Suppressor macrophage (primary cell): ENCODE measurements at places on chromosomes 11 and 22.

- no peak for DNase-seq
Observed at GRCh38 chr11:19953909-19954308, 206.4 kb downstream of the DBX1 start.

- no peak for DNase-seq
Observed at GRCh38 chr11:19258641-19259230, 18.0 kb upstream of the E2F8 start.

- no peak for DNase-seq
Observed at GRCh38 chr22:33300165-33300564, 242.0 kb upstream of the SYN3 start.

DNA sequence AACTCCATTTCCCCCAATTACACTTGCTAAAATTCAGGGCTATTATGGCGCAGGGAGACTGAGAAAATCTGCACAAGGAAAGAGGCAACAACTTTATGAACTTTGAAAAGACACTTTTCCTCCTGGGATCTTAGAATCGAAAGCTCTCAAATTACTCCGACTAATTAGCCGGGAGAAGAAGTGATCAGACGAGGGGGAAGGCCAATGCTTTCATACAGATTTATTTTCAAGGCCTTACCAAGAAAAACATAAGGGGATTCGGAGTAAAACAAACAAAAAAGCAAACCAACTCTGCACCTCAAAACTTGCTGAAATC, 1.6 kb downstream of the PAX6 start:
- no peak for DNase-seq

DNA sequence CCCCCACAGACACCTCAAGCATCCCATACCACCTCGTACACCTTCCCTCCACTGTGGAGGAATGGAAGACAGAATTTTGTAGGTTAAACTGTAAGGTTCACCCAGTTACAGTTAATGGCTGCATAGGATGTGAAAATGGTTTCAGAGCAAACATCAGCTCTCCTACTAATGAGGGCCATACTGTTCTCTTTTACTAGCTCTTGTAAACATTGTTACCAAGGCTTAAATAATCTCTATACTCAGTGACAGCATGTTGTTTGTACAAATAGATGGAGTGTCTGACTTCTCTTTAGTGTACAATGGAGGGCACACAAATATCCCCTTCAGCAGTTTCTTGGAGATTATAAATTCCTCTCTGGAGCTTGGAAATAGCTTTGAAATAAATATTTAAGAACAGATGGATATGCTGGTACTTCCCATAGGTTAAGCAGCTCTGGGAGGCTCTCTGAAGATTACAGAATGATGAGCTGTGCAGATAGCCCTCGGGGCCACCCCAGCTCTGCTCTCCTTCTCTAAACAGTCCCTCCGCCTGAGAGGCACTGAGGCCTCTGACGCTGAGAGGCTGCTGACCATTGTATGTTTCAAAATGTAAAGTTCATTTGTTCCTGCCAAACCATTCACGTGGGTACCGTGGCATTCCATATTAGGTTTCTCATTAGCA, 25.7 kb downstream of the TTC12 start:
- DNase-seq, result no peak
